K562 (cell line): ENCODE measurements at places on chromosomes 1 and 21.

DNA sequence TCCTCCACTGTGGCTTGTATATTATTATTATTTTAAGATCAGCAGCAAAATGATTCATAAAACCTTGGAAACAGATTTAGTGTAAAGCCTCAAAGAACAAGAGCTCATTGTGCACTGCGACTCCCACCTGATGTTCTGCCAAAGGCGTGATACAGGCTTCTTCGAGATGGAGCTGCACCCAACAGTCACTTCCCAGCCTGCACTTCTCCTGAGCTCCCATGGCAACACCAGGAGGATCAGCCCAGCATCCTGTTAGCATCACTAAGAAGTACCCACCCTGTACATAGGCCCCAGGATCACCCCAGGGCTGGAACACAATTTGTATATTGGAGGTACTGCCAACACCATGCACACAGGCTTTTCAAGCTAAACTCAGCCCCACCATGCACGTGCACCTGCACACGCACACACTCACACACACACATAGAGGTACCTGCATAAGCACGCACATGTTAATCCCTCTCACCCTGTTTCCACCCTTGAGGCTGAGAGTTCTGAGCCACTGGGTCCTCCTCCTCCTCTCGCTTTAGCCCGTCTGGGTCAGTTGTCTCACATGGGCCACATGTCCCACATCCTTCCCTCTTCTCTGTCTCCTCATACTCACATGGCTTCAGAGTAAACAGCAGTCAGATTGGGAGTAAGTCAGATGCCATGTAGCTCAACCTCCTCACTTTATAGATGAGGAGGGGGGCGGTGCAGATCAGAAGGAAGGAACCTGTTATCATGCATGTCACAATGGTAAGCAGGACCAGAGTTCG lies 281.9 kb upstream of the POU3F1 start:
- DNase-seq, result no peak

DNA sequence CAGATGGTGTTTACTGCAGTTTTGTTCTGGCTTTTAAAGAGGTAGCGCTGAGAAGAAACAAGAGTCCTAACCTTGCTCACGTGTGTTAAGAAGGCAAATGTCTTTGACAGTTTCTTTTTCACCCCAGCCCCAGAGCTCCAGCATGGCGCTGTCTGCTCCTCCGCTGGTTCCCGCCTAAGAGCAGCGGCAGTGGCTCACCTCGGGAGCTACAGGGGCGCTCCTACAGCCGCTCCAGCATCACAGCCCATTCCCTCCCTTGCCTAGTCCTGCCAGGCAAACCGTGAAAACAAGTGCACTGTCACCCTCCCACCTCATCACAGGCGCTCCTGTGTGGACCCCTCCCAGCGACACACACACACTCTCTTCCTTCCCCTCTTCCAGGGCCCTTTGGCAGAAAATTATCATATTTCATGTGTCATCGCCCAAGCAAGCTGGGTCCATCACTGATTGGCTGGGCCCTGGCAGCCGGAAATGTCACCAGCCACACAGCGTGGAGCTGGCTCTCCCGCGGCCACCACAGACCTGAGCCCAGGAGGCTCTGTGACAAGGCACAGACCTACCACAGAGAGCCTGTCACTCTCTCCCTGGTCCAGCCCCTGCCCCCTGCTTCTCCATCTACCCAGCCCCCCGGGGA lies 1.2 kb upstream of the HIVEP3 start:
- DNase-seq, result peak; percentile 40

DNA sequence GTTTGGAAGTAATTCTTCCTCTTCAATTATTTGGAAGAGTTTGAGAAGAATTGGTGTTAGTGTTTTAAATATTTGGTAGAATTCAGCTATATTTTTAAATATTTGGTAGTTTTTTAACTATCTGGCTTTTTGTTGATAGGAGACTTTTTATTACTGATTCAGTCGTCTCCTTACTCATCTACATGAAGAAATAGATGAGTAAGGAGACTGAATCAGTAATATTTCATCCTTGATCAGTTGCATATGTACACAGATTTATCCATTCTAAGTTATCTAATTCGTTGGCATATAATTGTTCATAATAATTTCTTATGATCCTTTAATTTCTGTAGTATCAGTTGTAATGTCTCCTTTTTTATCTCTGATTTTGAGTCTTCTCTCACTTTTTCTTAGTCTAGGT lies 224.1 kb downstream of the GPR52 start:
- no peak for DNase-seq

GRCh38 chr1:158283965-158284364 lies 5.8 kb upstream of the CD1C start:
- no peak for DNase-seq

GRCh38 chr1:216123446-216124191 lies 299.6 kb downstream of the USH2A start:
- no peak for DNase-seq

GRCh38 chr1:175675017-175675416 lies 68.4 kb downstream of the TNR start:
- no peak for DNase-seq

GRCh38 chr1:84743896-84744295 lies 53.6 kb upstream of the SSX2IP start:
- DNase-seq, result no peak

DNA sequence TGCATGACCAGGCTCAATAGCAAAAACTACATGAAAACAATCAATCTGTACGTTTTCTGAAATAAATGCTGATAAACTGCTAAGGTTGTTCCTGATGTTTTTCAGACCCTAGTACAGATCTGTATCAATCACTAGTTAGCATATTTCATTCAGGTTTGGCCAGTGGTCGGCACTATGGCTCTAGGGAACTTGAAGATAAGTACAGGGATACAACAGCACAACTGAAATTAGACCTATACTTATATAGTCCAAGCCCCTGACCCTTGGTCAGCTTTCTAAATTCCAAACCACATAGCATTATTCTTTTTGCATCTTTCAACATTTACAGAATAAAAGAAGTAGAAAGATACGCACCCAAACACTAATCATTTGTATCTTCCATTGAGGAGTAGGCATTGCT lies 142.7 kb downstream of the PLPPR4 start:
- DNase-seq, result no peak

GRCh38 chr1:208088319-208088718 lies 155.9 kb downstream of the PLXNA2 start:
- no peak for DNase-seq

GRCh38 chr1:3482378-3482849 lies 27.9 kb downstream of the ARHGEF16 start:
- peak; percentile 54 for DNase-seq

DNA sequence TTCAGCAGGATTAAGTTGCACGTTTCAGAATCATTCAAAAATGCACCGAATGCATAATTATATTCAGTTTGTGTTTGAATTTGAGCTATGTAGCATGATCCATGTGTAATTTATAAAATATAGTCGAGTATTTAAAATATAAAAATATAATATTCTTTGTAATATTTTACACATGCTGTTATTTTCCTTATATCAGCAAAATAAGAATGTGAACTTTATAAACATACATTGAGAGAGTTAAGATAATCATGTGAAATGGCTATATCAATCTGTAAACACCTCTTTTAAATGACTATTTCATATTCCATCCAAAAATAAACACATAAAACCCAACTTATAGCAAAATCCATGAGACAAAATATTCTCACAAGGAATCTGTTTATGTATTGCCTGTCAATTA lies 303.7 kb downstream of the LRRC7 start:
- DNase-seq, result no peak

GRCh38 chr1:28193701-28194161 lies 17.2 kb upstream of the PTAFR start:
- no peak for DNase-seq

DNA sequence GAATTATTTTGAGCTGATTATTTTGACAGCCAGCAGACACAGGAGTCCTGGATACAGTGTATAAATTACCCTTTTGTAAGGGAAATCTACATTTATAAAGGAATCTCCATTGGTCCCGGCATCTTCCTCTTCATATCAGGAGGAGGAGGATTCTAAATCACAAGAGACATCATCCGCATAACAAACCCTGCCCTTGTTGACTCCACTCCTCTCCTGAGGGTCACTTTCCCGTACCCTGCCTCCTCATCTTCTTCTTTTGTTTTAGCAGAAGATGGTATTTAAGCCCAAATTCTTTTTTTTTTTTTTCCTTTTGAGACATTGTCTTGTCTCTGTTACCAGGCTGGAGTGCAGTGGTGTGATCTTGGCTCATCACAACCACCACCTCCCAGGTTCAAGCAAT lies 14.6 kb upstream of the PKNOX1 start:
- no peak for DNase-seq

DNA sequence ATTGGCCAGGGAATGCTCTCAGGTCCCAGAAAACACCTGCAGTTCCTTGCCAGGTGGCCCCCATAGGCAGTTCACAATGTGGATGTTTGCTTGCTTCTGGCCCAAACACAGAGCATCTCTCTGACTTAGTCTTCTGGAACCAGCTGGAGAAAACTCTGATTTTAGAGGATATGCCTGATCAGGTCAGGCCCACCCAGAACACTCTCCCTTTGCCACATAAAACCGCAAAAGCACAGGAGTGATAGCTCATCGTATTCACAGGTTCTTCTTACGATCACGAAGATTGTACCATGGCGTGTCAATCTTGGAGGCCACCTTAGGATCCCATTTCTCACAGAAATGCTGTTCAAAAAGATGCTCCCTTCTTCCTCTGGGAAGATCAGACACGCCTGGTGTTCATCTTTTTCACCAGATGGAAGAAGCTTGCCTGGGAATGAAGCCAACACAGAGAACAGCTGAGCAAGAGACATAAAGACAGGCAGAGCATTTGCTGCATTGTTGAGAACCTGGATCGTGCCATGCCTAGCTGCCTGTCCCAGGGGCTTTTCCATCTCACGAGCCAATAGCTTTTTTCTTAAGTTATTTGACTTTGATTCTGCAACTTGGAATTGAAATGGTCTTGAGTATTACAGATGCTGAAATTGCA lies 11.6 kb upstream of the CD247 start:
- DNase-seq, result no peak

GRCh38 chr1:42887366-42887765 lies 41.0 kb downstream of the ZNF691 start:
- DNase-seq, result no peak

DNA sequence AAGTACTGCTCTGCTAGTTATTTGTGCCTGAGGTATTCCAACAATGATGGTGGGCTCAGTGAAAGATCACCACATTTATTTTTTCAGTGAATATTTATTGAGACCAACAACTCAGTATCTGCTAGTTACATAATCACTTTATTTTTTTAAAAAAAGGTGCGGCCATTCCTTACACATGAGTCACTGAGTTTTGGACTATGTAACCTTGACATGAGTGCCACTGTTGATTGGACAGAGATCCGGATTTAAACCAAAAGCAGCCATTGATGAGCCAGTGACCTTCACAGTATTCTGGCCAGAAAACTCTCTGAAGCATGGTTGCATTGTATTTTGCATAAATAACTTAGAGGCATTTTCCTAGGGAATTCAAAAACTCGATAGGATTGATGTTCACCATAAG lies 79.5 kb downstream of the NUF2 start:
- no peak for DNase-seq

- DNase-seq, result no peak
Measured at GRCh38 chr1:10852486-10852885, 56.0 kb upstream of the CASZ1 start.

GRCh38 chr1:51726544-51727225 lies 109.8 kb downstream of the OSBPL9 start:
- no peak for DNase-seq

DNA sequence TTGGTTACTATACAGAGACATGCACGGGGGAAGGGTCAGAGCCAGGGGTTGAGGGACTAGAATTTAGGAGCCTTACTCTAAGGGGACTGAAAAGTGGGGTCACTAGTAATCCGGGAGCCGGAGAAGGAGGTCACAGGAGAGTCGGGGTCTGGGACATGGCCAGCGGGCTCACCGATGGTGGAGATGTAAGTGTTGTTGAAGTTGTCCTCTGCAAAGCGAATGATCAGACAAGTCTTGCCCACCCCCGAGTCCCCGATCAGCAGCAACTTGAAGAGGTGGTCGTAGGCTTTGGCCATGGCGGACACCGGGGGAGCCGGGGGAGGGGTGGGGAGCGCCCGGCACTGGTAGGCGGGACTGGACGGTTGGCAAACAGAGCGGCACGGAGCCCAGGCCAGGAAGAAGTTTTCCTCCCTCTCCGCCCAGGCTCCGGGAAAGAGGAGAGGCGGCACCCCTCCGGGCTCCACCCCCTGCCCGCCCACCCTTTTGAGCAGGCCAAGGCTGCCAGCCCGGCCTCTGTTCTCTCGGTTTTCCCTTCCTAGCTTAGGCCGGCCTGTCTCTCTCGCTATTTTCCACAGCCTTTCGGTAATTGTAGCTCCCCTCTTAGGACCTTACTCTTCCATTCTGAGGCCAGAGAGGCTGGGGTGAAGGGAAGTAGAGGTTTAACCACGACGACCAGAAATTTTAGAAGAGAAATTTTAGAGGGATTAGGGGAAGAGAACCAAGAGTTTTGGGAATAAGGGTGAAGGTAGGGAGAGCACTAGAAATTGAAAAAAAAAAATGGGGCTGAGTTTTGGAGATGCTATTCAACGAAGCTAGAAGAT lies at the start of gene RAB13:
RAB13 (minus strand) TSS at position 399 of the 821 bp plus-strand sequence; CDS start at position 296, 103 bp downstream.
- peak; percentile 77 for DNase-seq

DNA sequence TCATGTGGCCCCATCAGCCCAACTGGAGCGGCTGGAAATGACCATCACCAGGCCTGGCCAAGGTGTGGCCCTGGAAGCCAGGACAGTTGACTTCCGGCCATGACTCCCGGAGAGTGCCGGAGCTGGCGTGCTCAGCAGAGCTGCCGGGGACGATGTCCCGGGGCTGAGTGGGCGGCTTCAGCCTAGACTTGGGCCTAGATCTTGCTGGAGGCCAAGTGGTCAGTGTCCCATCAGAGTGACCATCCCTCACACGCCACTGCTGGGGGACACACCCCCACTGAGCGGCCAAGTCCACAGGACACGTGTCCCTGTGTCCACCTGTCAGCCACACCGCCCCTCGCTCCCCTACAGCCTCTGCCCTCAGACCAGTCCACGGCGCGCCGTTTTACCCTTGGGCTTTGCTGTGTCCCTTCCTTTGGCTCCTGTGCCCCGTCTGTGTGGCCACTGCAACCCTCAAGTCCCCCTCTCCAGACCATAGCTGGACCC lies 4.0 kb downstream of the FAAP20 start:
- no peak for DNase-seq

- DNase-seq, result no peak
Measured at GRCh38 chr1:65558215-65558614, 137.7 kb downstream of the LEPR start.

DNA sequence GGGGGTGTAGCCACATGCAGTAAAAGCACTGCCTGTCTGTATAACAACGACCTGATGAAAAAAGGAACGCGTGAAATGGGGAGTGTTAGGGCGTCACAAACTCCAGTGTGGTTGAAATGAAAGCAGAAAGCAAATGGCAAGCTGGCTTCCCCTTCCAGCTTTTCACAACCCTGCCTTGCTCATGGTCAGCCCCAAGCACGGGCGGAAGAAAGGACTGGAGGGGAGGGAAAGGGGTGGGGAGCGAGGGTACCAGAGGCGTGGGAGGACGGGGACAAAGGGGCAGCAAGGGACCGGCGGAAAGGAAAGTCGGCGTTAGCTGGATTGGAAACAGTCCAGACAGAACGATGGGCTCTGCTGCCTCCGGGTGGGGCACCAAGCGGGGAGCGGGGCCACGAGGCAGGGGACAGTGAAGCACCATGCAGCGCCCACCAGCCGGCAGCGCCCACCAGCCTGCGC lies 9.6 kb downstream of the VPS26C start:
- no peak for DNase-seq

- no peak for DNase-seq
Measured at GRCh38 chr1:93257889-93258288, 77.4 kb downstream of the CCDC18 start.
